ENCODE measurements at places on chromosomes 11 and 22. TPM values are rescaled to one million over a fixed set of nuclear protein-coding genes. Genes with fewer than 3 reads are reported as not detected.

The PLET1 gene
- not detected for polyA plus RNA-seq

The SNX32 gene
- polyA plus RNA-seq, result 0.15 TPM

The NCF4 gene
- polyA plus RNA-seq, result not detected

The NCAM1 gene
- polyA plus RNA-seq, result 0.04 TPM

The OVOL1 gene
- 23.2 TPM for polyA plus RNA-seq

The OR51B4 gene
- polyA plus RNA-seq, result not detected

The H19 gene
- 1.9 TPM for polyA plus RNA-seq

GRCh38 chr11:67120881-67121710 is 2.0 kb downstream of the KDM2A start:
- no peak for DNase-seq

- no peak for DNase-seq
Observed at GRCh38 chr11:15968461-15969130, 387.8 kb downstream of the SOX6 start.

DNA sequence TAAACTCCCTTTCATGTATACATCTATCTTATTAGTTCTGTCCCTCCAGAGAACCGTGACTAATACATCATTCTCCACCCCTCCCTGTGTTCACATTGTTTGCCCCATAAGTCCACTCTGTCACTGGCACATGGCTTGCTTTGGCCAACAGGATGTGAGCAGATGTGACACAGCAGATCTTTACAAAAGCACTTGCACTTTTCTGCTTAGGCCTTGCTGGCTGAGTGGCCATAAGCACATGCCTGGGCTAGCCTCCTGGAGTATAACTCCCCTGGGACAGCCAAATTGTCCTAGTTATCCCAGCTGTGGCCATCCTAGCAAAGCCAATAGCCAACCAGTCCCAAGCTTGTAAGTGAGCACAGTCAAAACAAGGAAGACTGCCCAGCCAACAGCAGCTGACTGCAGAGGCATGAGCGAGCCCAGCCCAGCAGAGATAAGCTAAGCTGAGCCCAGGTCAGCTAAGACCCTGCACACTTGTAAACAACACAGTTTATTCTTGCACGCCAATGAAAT is 9.7 kb upstream of the RCN1 start:
- DNase-seq, result no peak

- no peak for DNase-seq
Observed at GRCh38 chr22:39868741-39869140, 24.8 kb downstream of the ENTHD1 start.

DNA sequence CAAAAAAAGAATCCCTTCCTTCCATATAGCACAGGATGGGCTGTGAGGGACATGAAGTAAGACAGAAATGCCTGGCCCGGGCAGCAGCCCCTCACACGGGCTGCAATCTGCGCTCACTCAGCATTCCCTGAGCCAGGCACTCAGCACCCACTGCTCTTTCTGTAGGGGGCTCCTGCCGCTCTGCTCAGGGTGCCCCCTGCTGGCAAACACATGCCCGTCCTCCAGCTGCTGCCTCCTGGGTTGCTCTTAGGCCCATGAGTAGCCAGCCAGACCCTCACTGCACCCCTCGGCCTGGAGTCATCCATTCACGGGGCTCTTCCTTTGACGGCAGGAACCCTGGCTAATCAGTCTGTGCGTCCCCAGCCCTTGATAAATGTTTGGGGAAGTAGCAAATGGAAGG is 6.9 kb downstream of the MCAT start:
- DNase-seq, result no peak

DNA sequence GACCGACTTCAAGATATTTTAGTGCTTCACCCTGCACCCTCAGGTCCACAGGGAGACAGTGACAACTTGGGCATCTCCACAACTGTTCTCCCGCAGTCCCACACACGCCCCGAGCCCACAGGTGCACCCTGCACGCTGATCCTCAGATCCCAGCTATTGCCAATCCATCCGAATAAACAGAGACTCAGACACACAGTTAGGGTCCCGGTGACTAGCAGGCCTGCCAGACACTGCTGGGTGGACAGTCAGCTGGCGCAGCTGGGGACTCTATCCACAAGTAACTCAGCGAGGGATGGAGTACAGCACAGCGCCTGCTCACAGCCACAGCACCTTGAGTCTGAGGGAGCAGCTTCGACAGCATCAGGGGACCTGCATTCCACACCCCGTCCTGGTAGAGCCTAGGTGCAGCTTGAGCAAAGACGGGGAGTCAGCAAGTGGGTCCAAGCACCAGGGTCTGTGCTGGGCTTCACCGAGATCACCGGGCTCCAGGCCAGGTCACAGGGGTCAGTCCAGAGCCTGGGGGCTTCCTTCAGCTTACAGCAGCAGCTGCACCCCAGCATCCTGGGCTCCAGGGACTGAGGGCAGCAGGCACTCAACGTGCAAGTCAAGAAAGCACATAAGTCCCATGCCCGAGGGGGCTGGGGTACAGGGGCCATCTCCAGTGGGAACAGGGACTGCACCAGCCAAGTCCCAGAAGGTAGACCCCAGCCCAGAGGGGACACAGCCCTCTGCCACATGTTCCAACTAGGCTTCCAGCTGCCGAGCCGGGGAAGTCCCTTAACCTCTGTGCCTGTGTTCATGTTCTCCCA is 7.6 kb downstream of the RPL3 start:
- DNase-seq, result no peak

GRCh38 chr11:134046681-134047449 is 22.0 kb upstream of the JAM3 start:
- DNase-seq, result no peak

DNA sequence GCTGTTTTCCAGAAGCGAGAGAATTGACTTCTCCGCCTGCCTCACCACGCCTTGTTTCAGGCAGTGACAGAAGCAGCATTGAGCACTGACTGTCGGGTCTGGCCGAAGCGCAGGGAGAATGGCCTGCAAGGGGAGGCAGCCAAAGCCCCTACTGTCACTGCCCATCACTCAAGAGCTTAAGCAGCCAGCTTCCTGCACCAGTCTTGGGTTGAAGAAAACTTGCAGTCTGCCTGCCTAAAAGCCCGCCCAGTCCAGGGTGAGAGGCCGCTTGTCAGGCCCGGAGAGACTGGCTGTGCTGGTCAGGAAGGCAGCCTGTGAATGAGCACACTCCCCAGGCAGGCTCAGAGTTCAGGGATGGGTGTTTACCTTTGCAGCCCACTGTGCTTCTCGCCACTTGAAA is 108.3 kb downstream of the PKNOX2 start:
- DNase-seq, result no peak

DNA sequence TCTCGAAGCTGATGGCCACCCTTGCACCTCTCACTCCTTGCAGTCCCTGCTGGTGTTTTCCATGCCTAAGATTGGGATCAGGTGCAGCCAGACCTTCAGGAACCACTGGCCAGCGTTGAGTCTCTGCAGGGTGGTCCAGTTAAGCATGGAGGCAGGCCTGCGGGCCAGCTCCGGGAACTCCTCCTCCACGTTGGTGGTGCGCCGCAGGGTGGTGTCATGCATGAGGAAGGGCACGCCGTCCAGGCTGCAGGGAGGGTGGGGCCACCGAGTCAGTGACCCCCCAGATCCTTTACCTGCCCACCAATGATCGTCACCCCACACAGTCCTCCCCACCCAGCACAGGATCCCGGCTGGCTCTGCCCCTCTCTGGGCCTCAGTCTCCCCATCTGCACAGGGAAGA is 10.0 kb upstream of the KLHL35 start:
- no peak for DNase-seq

- DNase-seq, result no peak
Observed at GRCh38 chr22:26835929-26836528, 178.6 kb downstream of the MIAT start.

DNA sequence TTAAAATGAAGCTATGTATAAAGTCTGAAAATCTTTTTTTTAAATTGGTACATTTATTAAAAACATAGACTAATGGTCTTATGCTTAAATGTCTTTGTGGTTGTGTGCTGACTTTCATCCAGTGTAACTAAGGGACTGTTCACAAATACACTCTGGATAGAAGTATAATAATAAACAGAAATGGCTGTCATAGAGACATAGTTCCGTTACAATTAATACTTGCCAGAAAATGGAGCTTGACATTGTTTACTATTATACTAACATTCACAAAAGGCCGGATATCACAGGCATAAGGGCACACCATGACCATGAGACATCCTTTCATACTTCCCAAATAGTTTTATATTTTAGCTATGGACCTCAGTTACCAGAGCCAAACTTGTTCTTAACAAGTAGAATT is 161.3 kb downstream of the DDX10 start:
- DNase-seq, result no peak

DNA sequence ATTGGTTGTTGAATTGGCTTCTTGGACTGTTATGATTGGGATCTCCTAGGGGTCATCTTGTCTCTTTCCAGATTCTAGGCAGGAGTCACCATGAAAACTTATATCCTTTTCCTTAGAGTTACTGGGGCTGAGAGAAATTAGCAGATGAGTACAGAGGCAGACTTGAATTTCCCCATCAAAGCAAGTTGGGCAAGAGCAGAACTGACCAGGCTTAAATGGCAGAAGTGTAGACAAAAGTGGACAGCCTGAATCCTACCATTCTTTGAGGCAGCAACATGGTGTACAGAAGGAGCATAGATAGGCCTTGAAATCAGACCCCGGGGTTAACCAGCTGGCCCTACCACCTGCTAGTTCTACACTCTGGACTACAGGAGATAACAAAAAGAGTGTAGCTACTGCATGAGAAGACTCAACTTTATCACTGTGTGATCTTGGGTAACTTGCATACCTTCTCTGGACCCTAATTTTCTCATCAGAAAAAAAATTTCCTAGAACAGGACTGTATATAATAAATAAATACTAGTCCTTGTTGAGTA is 427.4 kb upstream of the CADM1 start:
- no peak for DNase-seq

DNA sequence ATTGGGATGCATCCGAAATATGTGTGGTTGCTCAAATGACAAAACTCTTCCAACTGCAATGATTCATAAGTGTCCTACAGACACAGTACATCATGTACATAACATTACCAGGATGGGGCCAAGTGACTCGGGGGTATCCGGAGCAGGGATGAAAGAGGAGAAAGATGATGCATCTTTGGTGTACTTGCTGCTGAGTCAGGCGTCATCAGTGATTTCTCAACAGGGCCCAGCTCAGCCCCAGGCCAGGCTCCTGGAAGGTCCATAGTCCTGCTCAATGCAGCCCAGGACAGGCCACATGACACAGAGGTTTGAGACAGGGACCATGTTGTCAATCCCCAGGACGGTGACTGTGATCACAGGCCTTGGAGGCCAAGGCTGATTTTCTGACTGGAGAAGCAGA is 59.3 kb downstream of the GGTLC2 start:
- DNase-seq, result no peak

- DNase-seq, result no peak
Observed at GRCh38 chr22:36386900-36387708, 663 bp downstream of the MYH9 start.

GRCh38 chr11:81444297-81444696 is 1289.4 kb downstream of the FAM181B start:
- DNase-seq, result no peak

GRCh38 chr22:23815541-23816155 is 23.2 kb downstream of the DERL3 start:
- no peak for DNase-seq

GRCh38 chr22:29499852-29500251 is 19.8 kb downstream of the NEFH start:
- no peak for DNase-seq

GRCh38 chr11:61283613-61284012 is 11.5 kb downstream of the VWCE start:
- DNase-seq, result no peak

DNA sequence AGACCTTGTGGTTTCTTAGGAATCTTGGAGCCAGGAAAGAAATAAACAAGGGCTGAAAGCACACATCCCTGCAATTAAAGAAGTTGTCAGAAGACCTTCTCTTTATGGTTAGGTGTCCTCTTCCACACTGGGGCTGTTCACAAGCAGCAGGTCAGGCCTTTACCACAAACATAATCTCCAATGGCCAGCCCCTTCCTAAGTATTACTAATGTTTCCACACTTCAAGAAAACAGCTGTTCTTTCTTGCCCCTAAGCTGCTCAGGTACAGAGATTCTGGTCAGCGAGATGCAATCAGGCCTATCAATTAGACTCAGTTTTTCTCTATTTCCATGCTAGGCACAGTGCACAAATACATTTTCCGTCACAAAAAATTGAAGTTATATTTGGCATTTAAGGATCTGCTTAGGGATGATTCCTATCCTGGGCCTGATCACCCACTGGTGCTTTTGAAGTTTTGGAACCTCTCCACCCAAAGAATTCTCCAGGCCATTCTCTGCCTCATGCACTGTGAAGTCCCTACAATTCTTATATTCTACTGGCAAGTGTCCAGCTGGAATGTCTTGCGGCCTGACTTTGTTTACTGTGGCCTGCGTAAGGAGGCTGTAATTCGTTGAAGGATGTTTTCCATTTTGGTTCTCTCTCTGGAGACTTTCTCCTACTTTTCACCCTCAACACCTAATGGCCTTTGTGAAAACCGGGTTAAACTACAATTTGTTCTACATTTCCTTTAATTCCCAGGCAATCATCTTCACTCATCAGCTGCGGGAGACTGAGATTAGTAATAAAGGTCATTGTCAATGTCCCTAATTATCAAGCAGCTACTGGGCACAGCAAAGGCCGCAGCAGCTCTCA is 5.1 kb downstream of the PRAME start:
- DNase-seq, result no peak

GRCh38 chr11:117026593-117027330 is 71.5 kb downstream of the SIK3 start:
- peak; percentile 54 for DNase-seq

GRCh38 chr11:116701297-116701801 is 71.4 kb downstream of the BUD13 start:
- no peak for DNase-seq

DNA sequence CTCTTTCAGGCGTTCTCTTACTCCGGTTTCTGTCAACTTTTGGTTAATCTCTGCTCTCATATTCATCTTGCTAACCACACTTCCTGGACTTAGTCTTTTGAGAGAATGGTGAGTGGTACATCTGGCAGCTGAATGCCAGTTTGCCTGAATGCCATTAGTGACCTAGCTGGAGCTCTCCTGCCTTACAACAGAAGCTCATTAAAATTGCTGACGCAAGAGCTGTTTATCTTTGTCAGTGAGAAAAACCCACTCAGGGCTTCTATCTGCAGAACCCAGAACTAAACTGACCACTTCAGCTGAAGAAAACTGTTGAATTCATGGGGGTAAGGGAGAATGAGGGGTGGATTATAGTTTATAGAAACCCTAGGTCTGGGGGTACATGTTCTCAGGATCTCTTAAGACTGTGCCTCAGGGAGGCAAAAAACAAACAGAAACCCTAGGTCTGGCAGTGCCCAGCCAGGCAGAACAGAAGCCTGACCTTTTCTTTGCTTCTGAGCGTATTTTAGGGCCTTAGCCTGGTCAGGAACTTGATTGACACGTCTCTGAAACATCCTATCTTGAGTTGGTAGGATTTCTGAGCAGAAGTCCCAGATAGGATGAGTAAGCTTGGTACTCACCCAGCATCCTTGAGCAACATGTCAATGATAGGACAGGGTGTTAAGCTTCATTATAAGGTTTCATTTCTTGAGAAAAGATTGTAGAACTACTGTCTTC is 52.8 kb upstream of the YWHAH start:
- no peak for DNase-seq

All from keratinocyte (primary cell).